ENCODE measurements at places on chromosomes 2 and 18. TPM values are rescaled to one million over a fixed set of nuclear protein-coding genes. Genes with fewer than 3 reads are reported as not detected.
A peak's percentile ranks its signal among the peaks of the same experiment; 100 is the strongest.

GRCh38 chr2:3703757-3704355 lies 481 bp downstream of the DCDC2C start:
- no peak for DNase-seq

- DNase-seq = no peak
Observed at GRCh38 chr2:171531291-171531690, 9.0 kb downstream of the CYBRD1 start.

GRCh38 chr2:194332799-194333490 lies 1324.1 kb upstream of the SLC39A10 start:
- no peak for DNase-seq

DNA sequence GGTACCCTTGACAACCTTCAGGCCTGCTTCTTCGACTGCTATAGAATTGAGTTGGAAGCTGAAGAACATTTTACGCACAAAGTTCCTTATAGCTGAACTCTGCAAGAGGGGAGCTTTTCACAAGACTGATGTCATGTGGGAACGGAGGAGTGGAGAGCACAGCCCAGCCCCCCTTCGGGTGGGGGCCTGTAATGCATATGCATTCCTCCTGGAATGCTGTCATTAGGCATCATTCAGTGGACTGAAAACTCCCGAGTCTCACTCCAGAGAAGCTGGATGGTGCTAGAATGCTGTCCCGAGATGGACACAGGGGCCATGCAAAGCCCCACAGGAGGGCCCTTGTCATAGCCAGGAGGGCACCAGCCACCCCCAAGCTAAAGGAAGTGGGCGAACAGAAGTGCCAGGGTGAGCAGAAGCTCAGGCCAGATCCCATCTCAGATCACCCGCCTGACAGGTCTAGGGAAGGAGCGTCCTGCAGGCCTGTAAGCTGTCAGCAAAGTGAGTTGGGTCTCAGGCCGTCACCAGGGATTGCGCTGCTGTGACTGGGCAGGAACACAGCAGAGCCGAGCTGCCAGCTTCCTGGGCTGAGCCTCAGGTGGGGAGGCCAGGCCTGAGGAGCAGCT lies 43.8 kb upstream of the RBM44 start:
- no peak for DNase-seq

DNA sequence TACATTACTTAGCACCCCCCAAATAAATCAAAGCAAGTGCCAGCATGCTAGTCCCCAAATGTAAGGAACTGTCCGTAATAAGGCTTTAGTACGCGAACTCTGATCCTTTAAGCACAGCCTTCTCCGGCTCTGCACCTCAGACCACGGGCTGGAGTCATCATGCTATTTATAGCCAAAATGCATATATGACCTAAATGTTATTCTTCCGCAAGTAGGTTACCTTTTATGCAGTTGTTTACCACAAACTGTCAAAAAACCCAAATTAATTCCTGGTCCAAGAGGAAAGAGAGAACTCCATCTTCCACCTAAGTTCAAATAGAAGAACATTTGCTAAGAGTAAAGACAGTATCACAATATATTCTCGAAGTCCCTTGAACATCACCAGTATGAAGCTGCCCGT lies 42.7 kb downstream of the ZNF516 start:
- DNase-seq = no peak

DNA sequence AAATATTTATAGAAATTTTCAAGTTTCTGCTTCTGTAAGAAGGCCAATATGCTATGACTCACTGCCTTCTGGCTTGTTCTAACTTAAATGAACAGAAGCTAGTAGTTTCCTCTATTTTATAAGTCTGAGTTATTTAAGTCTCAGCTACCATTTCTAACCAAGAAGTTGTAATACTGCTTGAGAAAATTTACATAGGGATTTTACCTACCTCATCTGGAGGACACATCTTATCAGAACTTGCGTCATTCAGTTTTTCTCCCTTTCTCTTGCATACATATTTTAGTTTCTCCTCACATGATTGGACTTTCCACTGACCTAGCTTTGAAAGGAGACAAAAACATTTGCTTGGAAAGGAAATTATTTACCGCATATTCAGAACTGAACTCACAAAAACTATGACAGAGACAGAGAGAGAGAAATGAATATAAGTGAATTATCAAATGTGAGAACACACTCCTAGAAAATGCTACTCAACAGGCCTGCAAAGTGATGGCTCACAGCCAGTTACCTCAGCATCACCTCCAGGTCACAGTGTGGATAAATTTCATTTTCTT lies 81.1 kb upstream of the CD302 start:
- DNase-seq = no peak

GRCh38 chr18:12401881-12402280 lies 5.8 kb upstream of the PRELID3A start:
- peak; percentile 18 for DNase-seq

DNA sequence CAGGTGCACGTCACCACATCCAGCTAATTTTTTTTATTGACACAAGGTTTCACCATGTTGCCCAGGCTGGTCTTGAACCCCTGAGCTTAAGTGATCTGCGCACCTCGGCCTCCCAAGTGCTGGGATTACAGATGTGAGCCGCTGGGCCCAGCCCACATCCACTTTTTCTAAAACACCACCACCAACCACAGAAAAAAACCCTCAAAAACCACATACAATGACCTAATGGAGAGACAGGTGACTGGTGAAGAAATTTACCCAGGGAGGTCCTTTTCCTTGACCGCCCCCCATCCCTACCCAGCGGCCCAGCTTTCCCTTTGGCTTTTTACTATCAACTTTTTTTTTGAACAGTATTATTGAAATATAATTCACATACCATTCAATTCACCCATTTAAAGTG lies 47.9 kb downstream of the CACNB4 start:
- no peak for DNase-seq

GRCh38 chr2:65999796-66000195 lies 435.1 kb upstream of the MEIS1 start:
- no peak for DNase-seq

- no peak for DNase-seq
Observed at GRCh38 chr2:214578442-214578841, 167.6 kb downstream of the VWC2L start.

DNA sequence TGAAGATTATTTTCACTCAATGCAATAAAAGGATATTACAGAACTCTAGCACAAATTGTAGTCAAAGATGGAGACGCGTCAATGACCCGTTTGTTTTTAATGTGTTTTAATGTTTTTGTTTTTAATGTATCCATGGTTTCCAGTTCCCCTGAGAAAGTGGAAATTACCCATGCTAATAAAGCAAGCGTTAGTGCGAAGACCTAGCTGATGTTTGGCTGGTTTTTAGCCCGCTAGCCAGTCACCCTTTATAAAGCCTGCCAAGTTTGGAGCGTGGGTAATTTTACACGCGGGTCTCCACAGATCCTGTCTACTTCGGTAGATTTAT lies 430 bp upstream of the CHMP1B start:
- DNase-seq = no peak

- no peak for DNase-seq
Observed at GRCh38 chr18:25141399-25141798, 210.6 kb downstream of the ZNF521 start.

DNA sequence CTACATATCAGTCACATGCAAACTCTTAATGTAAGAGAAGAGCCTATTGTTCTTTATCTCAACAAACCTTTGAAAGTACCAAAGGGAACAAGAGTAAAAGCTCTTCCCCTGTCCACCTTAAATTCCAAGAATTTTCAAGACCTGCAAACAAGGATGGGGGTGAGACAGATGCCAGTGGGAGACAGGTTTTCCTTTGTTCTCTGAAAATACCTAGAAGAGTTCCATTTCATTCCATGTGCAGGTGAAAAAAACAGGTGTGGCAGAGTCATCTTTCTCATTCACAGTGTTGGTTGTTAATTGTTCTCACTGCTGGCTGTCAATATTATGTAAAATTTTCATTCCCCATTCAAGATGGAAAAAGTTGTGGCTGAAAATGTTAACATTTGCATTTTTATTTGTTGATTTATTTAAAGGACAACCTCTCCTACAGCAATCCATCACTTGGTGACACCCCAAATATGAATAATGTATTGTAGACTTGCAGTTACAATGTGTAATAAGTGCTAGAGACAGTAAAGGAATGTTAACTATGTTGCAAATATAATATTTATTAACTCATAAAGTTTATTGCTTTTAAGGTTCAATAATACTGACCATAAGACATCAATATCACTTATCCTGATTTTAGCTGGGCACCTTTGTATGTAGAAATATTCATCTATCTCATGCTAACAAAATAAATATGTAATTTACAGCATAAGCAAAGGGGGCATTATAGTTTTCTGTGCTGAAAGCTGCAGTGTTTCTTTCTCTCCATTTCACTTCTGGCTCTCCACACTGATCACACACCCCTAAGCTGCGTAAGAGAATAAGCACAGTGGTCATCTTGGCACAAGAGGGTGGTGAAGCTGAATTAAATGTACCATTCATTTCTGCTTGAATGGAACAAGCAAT lies 347.0 kb downstream of the KIAA1328 start:
- DNase-seq = no peak

- DNase-seq = no peak
Observed at GRCh38 chr2:161170958-161171932, 11.0 kb downstream of the TANK start.

- no peak for DNase-seq
Observed at GRCh38 chr18:63316612-63317555, 2.7 kb downstream of the BCL2 start.

GRCh38 chr2:1527153-1527992 lies 114.1 kb downstream of the TPO start:
- DNase-seq = no peak

GRCh38 chr18:78975292-78975691 lies 4.3 kb upstream of the SALL3 start:
- DNase-seq = no peak

- DNase-seq = peak; percentile 12
Observed at GRCh38 chr2:151638191-151638933, 95.9 kb downstream of the NEB start.

The SERPINB10 gene
- not detected for total RNA-seq

The EVX2 gene
- total RNA-seq = not detected

The FBXO15 gene
- not detected for total RNA-seq

The GIGYF2 gene
- total RNA-seq = 66.3 TPM

The CHRND gene
- not detected for total RNA-seq

The VIT gene
- 1.3 TPM for total RNA-seq

The ALPI gene
- 21.1 TPM for total RNA-seq

The MDH1B gene
- total RNA-seq = not detected

The CPLX4 gene
- not detected for total RNA-seq

The FAM237A gene
- total RNA-seq = not detected

The NABP1 gene
- 19.0 TPM for total RNA-seq

The ACOXL gene
- total RNA-seq = 0.42 TPM

The PTPRN gene
- total RNA-seq = 2.3 TPM

The OTOS gene
- total RNA-seq = not detected

Data from left colon (tissue), 2 donors.